ENCODE measurements at places on chromosomes 2 and 18.

DNA sequence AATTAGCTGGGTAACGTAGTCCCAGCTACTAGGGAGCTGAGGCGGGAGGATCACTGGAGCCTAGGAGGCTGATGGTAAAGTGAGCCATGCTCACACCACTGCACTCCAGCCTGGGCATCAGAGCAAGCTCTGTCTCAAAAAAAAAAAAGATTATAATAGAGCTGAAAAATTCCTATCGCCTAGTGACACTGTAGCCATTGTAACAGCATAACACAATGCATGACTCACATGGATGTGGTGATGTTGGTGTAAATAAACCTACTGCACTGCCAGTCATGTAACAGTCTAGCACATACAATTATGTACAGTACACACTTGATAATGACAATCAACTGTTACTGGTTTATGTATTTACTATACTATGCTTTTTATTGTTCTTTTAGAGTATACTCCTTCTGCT is 39.6 kb downstream of the MGAT4A start:
- no peak for DNase-seq

DNA sequence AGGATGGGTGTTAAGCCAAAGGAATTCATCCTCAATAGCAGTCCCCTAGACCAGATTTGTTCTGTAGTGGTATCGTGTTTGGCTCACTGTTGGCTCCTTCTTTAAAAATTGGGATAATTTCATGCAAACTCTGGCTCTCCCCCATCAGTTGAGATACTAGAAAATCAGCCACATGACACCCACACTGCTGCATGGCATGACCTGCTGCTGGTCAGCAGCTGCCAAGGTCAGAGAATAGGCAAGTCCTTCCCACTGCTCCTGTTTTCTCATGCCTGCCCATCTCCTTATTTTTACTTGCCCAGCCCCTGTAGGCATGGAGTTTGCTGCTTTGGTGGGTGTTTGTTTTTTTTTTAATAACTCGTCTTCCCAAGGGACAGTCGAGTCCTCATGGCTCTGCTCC is 1.0 kb upstream of the SNRNP200 start:
- DNase-seq: no peak

- DNase-seq: no peak
Measured at GRCh38 chr2:240603081-240603835, 16.7 kb downstream of the CAPN10 start.

DNA sequence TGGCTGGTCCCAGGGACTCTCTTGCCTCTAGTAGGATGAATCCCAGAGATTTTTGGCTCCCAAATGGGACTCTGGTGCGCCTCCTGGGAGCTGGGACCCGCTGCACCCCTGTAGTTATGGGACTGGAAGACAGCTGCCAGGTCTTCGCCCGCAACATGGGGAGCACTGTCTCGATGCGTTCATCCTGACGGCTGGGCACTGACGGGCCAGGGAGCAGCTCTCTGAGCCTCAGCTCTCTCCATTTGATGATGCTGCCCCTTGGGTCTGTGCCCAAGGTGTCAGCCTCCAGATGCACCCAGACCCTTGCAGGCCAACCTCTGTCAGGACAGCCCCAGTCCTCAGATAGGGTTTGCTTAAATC is 9.3 kb upstream of the ARMC9 start:
- DNase-seq: no peak

DNA sequence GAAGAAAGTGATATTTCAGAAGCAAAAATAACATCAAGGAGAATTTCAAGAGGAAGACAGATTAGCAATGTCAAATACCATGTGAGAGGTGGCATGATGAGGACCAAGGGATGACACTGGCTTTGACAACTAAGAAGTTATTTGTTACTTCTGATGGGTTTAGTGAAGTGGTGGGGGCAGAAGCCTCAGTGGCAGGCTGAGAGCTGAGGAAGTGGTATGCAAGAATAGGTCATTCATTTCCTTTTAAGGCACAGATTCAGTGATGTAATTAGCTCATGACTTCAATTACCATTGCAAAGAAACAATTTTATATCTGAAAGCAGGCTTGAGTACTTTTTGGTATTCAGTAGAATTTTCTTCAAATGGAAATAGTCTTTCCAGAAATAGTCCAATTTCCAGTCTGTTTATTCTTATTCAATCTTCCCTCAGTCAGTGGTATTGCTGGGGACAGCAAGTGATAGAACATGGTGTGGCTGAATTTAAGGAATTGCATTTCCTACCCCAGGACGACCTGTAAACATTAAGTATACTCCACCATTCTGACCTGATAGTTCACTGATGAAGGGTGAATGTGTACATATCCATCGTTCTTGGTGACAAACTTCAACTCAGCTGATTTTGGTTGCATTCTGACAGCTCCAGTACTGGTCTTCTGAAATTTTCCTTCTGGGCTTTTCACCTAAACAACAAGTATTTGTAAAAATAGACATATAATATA is 28.2 kb downstream of the GEMIN6 start:
- no peak for DNase-seq

- DNase-seq: no peak
Measured at GRCh38 chr18:4384932-4385331, 70.2 kb downstream of the DLGAP1 start.

- no peak for DNase-seq
Measured at GRCh38 chr2:105371156-105371555, 27.7 kb downstream of the FHL2 start.

GRCh38 chr18:22345718-22346117 is 72.0 kb downstream of the CTAGE1 start:
- no peak for DNase-seq

- no peak for DNase-seq
Measured at GRCh38 chr2:29496198-29496597, 381.0 kb downstream of the CLIP4 start.

- DNase-seq: no peak
Measured at GRCh38 chr2:30404319-30405259, 42.5 kb upstream of the LCLAT1 start.

DNA sequence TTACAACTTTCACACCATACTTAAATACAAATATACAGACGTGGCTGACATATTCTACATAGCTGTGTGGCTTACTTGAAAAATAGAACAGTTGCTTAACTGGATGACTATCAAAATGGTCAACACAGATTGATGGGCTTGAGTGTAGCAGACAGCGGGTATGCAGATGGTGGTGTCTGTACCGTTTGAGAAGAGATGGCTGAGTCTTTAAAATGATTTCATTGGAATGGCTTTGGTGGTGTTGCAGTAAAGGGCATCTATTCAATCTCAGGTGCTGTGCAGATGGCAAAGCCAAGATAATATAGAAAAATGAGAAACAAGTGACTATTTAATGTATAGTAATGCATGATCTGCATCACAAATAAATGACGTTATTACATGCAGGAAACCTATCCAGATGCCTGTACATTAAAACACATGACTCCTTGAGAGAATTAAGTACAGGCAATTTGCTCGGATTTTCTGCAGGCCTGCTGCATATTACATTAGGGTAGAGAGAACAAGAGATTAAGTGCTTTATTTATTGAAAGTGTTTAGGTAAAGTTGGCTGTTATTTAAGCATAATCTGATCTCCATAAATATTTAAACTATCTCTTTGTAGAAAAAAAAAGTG is 68.5 kb downstream of the AGPS start:
- DNase-seq: no peak

DNA sequence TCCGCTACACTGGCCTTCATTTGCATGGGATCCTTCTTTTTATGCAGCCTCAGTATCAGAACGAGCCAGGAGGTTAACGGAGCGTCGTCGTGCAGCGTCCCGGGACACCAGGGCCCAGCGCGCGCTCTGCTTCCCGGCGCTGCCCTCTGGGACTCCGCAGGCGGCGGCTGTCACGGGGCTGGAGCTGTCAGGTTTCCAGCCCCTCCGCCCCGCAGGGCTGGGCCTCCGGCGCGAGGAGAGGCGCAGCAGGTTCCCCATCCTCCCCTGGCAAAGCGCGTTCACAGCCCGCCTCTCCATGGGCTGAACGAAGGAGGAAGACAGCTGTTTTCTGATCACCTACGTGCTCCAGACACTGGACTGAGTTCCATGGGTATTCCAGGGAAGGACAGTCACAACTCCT is 12.5 kb upstream of the PAX8 start:
- DNase-seq: no peak

- no peak for DNase-seq
Measured at GRCh38 chr2:37321029-37321682, 3.5 kb downstream of the PRKD3 start.

GRCh38 chr2:29417630-29418029 is 302.4 kb downstream of the CLIP4 start:
- no peak for DNase-seq
